Activated CD4-positive, alpha-beta T cell treated with anti-CD3 and anti-CD28 coated beads, Interleukin-2, amount 10 ng/mL, durations not matched to agents 24 days and 14 days (primary cell): ENCODE measurements at places on chromosomes 12 and 14. TPM values are rescaled to one million over a fixed set of nuclear protein-coding genes. Genes with fewer than 3 reads are reported as not detected.

- no peak for DNase-seq
These were observed 29.2 kb downstream of the TMEM229B start for GRCh38 chr14:67459336-67459735.

GRCh38 chr12:24398605-24399004 is 449.1 kb upstream of the SOX5 start:
- no peak for DNase-seq

DNA sequence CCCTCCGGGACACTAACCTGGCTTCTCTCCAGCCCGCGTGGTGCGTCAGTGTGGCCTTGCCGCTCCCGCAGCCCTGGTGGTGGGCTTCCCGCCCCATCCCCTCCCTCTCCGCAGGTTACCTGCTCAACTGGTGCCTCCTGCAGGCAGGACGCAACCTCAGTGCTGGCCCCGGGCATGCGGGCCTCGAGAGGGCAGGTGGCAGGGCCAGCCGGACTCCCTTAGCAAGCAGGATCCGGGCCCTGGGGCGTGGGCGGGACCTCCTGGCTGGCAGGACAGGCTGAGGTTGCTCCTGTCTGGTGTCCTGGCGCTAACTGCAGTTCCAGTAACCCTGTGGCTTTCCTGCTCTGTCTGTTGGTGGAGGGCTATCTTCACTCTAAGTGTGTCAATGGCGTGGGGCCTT is 8.6 kb upstream of the ADSS1 start:
- DNase-seq = no peak

WNT1 gene
- total RNA-seq = not detected in 2 replicates

KIF26A gene
- total RNA-seq = 0.24 and 0.26 TPM in 2 replicates

DNA sequence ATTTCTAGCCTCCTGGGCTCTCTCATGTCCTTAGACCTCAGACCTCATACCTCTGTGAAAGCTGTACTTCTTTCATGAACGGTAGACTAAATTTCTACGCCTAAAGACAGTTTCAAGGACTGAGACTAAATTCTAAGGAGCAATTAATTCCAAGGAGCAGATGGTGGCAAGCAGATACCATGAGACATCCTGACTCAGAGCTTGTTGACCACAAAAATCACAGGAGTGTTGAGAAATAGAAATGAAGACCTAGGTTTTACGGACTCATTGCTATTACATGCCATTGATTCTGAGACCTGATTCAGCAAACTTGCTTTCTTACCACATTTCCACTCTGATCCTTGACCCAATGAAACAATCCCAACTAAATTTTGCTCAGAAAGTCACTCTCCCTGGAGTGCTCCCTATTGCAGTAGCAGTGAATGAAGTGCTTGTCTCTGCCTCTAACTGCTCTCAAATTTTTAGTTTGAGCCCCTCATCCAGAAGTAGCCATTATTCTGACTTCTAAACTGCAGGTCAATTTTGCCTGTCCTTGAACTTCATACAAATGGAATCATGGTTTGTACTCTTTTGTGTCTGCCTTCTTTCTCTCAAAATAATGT is 52.0 kb downstream of the PEX5 start:
- no peak for DNase-seq

LPAR5 gene
- 3.3 and 4.2 TPM in 2 replicates for total RNA-seq

DNA sequence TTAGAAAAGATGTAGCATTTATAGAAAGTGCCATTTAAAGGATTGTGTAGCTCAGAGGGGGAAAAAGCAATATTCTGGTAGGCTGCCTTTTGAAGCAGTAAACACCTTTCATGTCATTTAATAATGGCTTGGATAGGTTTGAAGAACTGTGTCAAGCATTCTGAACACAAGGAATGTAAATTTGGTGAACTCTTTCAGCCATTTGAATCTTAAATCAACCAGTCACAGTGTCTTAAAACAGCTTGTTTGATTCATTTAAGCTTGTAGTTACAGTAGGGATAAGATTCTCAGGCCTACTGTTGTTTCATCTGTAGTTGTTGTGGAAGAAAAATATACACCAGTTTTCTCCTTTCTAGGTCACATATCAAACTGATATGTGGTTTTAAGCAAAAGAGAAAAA is 299.4 kb upstream of the NOVA1 start:
- DNase-seq = no peak

RPL10L gene
- not detected in 2 replicates for total RNA-seq

GRCh38 chr14:100803226-100803625 is 22.7 kb upstream of the MEG3 start:
- no peak for DNase-seq

ALX1 gene
- not detected in 2 replicates for total RNA-seq

HSPB8 gene
- not detected in 2 replicates for total RNA-seq

- no peak for DNase-seq
These were observed 15.5 kb downstream of the PKP2 start for GRCh38 chr12:32881107-32881506.

SERPINA9 gene
- total RNA-seq = not detected in 2 replicates

AMDHD1 gene
- 0.21 and 0.54 TPM in 2 replicates for total RNA-seq

DNA sequence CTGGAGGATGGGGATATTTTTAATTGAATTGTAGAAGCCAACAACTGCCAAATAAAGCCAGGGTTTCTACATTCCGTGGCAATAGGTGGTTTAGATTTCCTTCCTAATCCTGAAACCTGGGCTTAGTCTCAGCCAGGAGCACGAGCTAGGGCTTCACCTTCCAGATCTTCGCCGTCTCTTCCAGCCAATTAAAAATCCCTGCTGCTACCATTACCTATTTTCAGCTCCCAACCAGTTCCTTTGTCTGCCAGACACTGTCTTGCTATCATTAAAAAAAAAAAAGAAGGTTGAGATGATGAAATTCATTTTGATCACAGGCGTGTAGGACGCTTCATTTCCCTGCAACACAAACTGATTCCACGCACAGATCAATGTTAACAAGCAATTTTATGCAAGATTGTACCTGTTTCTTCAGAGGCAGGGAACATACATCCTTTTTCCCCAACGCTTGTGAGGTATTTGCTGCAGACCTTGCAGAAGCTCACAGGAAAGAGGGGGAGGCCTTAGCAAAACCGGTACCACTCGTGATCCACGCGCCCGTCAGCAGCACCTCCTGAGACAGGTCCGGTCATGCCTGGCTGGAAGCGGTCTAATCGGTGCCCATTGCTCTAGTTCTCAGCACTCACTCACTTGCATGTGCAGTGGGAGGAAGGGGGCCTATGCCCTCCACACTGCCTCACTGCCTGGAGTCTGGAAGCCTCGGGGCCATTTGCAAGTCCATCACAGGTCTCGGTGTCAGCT is 65.1 kb downstream of the SLC6A12 start:
- no peak for DNase-seq

- no peak for DNase-seq
These were observed 8.4 kb downstream of the IFI27L1 start for GRCh38 chr14:94089479-94089878.

DNA sequence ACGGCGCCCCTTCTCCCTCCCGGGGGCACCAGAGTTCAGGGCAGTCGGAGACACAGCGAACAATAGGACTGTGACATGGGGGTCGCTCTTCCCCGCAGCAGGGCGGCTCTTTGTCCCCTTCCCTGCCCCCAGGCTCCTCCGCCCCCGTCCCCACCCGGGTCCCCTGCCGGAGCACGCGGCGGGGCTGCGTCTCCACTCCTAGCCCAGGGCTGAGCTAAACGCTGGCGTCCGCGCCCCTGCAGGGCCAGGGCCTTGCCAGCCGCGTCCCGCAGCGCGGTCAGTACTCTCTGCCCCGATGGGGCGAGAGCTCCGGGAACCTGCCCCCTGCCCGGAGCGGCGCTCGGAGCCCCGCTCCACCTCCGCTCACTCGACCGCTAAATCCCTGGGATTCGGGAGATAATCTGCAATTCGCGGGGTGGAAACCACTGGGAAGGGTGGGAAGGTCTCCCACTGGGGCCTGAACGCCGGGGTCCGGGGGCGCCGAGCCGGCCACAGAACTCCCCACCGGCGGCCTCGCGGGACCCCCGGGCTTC is 825 bp upstream of the CCDC85C start:
- DNase-seq = peak; percentile 82
